ENCODE measurements at places on chromosomes 3 and 15. TPM values are rescaled to one million over a fixed set of nuclear protein-coding genes. Genes with fewer than 3 reads are reported as not detected.
A peak's percentile ranks its signal among the peaks of the same experiment; 100 is the strongest.

GRCh38 chr3:186172353-186172752, 63.5 kb upstream of the ETV5 start:
- no peak overlapping the region for H3K4me3 ChIP-seq
- H3K36me3 ChIP-seq: no peaks in the 10 kb centered on the region
- peaks cover 35% of the 10 kb centered on the region for H3K27me3 ChIP-seq
- no peak for DNase-seq

DNA sequence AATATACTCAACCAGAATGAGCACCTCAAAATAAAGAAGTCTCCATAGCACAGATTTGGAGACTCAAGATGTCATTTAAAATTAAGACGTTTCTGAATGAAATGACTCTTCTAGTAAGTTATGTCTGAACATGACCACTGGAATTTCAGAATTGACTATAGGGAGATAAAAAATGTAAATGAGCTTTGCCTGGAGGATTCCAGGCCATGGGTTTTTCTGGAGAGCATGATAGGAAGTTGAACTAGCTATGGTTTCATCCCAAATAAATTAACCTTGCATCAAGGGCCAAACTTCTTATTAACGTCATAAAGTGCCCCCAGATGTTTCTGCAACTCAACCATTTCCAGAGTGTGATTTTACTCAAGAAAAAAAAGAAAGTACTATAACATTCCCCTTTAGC, 222.6 kb upstream of the NR2F2 start:
- peak; percentile 54 for DNase-seq
- H3K27me3 ChIP-seq: no peaks in the 10 kb centered on the region
- no peak overlapping the region for H3K4me3 ChIP-seq
- H3K4me1 ChIP-seq: no peaks in the 10 kb centered on the region
- no peak overlapping the region for H3K27ac ChIP-seq

Gene TADA3
- total RNA-seq: 83.0 TPM

Gene CCDC39
- total RNA-seq: not detected

DNA sequence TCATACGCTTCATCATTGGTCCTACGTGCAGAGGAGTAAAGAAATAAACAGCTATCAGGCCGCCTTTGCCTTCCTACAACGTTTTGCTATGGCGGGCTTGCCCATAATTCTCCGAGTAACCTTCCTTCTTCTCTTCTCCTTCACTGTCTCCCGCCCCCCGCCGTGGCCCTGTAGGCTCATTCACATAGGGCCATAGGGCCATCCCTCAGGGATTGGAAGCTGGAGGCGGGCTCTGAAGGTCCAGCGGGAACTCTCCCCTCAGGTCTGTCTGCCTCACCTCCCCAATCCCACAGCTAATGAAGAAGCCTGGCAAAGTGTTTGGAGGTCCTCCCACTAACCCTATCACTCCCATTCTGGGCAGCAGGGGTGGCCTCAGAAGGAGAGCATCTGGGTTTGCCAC, 43.6 kb downstream of the SEMA5B start:
- no peak overlapping the region for H3K4me3 ChIP-seq
- H3K36me3 ChIP-seq: no peaks in the 10 kb centered on the region
- no peak for DNase-seq
- peaks cover 56% of the 10 kb centered on the region for H3K27me3 ChIP-seq
- no peak overlapping the region for H3K27ac ChIP-seq

DNA sequence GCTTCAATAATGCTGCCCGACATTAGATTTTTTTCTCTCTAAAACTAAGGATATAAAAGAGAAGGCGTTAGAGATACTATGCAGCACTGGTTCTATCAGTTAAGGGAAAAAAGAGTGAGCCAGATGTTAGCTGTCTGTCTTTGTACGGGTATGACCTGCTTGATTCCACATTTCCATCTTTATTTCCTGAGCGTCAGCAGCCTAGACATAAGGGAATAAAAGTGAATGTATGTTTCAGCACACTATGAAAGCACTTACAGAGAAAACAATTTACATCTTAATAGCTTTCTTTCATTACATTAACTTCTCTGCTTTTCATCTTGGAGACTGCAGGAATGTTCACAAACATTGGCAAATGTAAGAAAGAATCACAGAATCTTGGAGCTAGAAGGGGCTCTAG, 319.3 kb downstream of the CTNNB1 start:
- no peaks in the 10 kb centered on the region for H3K27me3 ChIP-seq
- H3K27ac ChIP-seq: no peak overlapping the region
- H3K36me3 ChIP-seq: no peaks in the 10 kb centered on the region
- no peak overlapping the region for H3K4me3 ChIP-seq

DNA sequence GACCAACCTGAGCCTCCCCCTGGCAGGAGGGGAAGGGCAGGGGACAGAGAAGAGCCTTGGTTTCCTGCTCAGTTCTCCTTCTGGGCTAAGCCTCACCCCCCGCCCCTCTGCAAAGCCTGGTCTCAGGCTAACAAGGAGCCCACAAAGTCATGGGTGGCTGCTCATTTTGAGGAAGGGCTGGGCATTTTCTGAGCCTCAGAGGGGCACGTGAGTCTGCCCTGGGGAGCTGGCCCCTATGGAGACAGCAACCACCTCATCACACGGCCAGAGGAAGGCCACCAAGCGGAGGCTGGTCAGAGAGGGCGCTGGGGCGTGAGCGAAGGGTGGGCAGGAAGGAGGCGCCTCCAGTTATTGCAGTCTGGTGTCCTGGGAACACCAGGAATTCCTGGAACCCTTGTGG, 18.7 kb downstream of the ABTB1 start:
- 0 out of 2 replicates have a peak overlapping the region, but pooled peaks have one; percentile 18 for H3K27ac ChIP-seq
- no peak overlapping the region for H3K4me3 ChIP-seq
- DNase-seq: no peak
- H3K4me1 ChIP-seq: peaks cover 26% of the 10 kb centered on the region

DNA sequence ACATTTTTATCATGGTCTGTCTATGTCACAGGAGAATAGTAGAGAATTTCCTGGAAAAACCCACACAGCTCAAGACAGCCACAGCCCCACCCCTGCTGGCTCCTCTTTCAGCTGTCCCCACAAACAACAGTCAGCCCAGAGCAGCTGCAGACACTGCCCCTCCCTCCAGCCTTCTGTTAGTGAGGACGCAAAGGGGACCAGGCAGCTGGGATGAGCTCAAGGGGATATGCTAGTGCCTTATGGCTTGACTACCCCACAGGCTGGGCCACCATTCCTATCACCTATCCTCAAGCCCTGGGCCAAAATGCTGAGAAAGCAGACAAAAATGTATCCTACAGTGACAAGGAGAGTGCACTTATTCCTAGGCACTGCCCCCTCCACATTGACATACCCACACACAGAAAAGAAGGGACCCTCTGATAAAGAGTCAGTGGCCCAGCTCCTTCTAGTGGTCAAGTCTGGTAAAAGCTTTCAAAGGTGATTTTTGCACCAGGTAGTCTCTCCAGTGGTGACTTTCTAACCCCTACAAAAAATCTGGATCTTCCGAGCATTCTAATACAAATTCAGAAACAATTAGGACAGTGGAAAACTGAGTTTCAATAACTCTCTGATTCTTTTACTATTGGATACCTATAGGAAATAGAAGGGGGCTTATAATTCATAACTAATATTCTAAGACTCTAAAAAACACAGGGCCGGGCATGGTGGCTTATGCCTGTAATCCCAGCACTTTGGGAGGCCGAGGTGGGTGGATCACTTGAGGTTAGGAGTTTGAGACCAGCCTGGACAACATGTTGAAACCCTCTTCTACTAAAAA, 3.0 kb upstream of the MAP1A start:
- H3K36me3 ChIP-seq: no peaks in the 10 kb centered on the region
- no peaks in the 10 kb centered on the region for H3K27me3 ChIP-seq
- no peak overlapping the region for H3K4me3 ChIP-seq
- H3K4me1 ChIP-seq: peaks cover 24% of the 10 kb centered on the region

- no peak overlapping the region for H3K27ac ChIP-seq
- no peaks in the 10 kb centered on the region for H3K27me3 ChIP-seq
- no peak for DNase-seq
Measured at GRCh38 chr3:18919158-18919557, 229.2 kb upstream of the KCNH8 start.

DNA sequence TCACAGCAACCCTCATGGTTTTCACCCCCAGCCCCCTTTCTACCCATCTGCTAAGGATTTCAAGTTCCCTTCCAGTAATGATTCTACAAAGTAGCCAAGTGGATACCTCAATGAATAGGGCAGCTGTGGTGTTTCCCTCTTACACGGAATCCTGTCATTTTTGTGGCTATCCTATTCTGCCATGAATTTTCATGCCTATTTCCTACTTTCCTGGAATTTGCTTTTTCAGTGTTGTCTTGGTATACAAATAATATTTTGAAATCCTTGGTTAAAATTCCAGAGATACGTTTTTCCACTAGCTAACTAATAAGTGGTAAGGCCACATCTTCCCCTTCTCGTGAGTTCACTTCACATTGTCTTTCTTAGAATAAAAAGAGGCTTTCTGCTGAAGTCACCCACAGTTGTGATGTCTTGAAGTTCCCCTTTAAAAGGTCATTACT, 7.5 kb downstream of the ADPRH start:
- DNase-seq: no peak
- peaks cover 17% of the 10 kb centered on the region for H3K27me3 ChIP-seq
- H3K36me3 ChIP-seq: no peaks in the 10 kb centered on the region

- no peak overlapping the region for H3K27ac ChIP-seq
- no peak overlapping the region for H3K4me3 ChIP-seq
- H3K36me3 ChIP-seq: peaks cover 18% of the 10 kb centered on the region
- no peaks in the 10 kb centered on the region for H3K27me3 ChIP-seq
Measured at GRCh38 chr15:89877083-89877425, 16.7 kb downstream of the AP3S2 start.

- peaks cover 3% of the 10 kb centered on the region for H3K27me3 ChIP-seq
- no peak overlapping the region for H3K27ac ChIP-seq
- no peak for DNase-seq
- H3K36me3 ChIP-seq: no peaks in the 10 kb centered on the region
- H3K4me1 ChIP-seq: peaks cover 22% of the 10 kb centered on the region
- no peak overlapping the region for H3K4me3 ChIP-seq
Measured at GRCh38 chr3:184694133-184694665, 17.7 kb downstream of the MAGEF1 start.

- DNase-seq: no peak
- no peak overlapping the region for H3K27ac ChIP-seq
- H3K4me3 ChIP-seq: no peak overlapping the region
- H3K36me3 ChIP-seq: no peaks in the 10 kb centered on the region
Measured at GRCh38 chr3:59777066-59777465, 727.2 kb upstream of the CFAP20DC start.

Gene SLC15A2
- 0.18 TPM for total RNA-seq

Gene GREM1
- total RNA-seq: 848 TPM

Gene MED12L
- total RNA-seq: 0.28 TPM

DNA sequence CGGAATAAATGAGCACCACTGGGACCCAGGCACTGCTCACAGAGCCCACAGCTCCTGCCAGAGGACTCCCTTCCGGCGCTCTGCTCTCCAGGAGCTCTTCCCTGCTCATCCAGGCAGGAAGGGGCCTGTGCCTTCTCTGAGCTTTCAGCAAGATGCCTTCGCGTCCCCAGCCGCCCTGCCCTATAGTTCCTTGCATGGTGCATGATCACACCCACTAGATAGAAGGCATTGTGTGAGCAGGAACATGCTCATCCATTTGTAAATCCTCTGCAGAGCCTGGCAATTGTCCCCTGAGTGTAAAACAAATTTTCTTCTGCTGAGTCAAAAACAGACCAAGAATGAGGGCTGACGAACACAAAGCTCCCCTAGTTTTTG, 181.6 kb downstream of the MEGF11 start:
- no peak overlapping the region for H3K27ac ChIP-seq
- peaks cover 54% of the 10 kb centered on the region for H3K27me3 ChIP-seq
- no peak for DNase-seq
- no peaks in the 10 kb centered on the region for H3K4me1 ChIP-seq

GRCh38 chr15:34360298-34360697, 6.7 kb downstream of the LPCAT4 start:
- no peaks in the 10 kb centered on the region for H3K4me1 ChIP-seq
- H3K36me3 ChIP-seq: peaks cover 36% of the 10 kb centered on the region
- no peaks in the 10 kb centered on the region for H3K27me3 ChIP-seq
- H3K4me3 ChIP-seq: no peak overlapping the region
- no peak overlapping the region for H3K27ac ChIP-seq

DNA sequence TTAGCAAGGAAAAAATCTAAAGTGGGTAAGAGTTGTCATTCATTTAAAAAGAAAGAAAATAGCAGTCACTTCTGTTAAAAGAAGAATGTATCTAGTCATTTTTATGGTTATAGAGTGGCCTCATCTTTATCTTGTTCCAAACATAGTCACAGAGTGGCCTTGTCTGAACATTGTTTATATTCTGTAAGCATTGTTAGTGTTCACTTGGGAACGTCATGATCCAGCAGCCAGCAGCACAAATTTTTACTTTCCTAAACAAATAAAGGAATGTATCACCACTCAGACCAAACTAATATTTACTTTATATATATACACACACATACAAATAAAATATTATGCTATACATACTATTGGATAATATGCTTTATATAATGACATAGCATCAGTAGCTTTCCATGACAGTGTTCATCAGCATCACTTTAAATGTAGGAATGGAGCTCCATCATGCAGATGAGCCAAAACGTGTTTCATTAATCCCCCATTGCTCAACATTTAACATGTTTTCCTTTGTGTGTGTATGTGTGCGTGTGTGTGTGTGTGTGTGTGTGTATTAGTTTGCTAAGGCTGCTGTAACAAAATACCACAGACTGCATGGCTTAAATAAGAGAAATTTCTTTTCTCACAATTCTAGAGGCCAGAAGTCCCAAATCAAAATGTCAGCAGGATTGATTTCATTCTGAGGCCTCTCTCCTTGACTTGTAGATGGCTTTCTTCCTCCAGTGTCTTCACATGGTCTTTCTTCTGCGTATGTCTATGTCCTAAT, 39.6 kb upstream of the GYG1 start:
- no peak overlapping the region for H3K4me3 ChIP-seq
- DNase-seq: peak; percentile 65
- H3K36me3 ChIP-seq: no peaks in the 10 kb centered on the region
- no peak overlapping the region for H3K27ac ChIP-seq
- H3K4me1 ChIP-seq: peaks cover 14% of the 10 kb centered on the region

GRCh38 chr3:9744162-9744561, 5.6 kb upstream of the OGG1 start:
- DNase-seq: no peak
- no peaks in the 10 kb centered on the region for H3K27me3 ChIP-seq
- peaks cover 15% of the 10 kb centered on the region for H3K4me1 ChIP-seq
- peaks cover 81% of the 10 kb centered on the region for H3K36me3 ChIP-seq
- H3K27ac ChIP-seq: no peak overlapping the region
- H3K4me3 ChIP-seq: no peak overlapping the region

DNA sequence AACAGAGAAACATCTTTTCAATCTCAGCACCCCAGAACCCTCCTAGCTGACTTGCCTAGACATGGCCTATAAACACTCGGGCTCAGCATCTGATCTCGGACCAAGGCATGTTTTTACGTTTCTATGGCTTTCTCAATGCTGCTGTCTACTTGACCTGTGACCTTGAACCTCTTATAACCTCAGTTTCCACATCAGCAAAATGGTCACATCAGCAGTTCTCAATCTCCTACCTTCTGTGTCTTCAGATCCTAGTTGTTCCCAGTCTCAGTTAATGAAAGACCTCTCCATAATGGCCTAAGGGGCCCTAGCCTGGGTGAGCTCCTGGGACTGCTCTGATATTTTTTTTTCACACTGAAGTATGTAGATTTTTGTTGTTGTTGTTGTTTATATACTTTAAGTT, 39.6 kb downstream of the SSUH2 start:
- H3K27ac ChIP-seq: no peak overlapping the region
- H3K36me3 ChIP-seq: no peaks in the 10 kb centered on the region
- peaks cover 7% of the 10 kb centered on the region for H3K4me1 ChIP-seq
